ENCODE measurements at places on chromosomes 6 and 20. TPM values are rescaled to one million over a fixed set of nuclear protein-coding genes. Genes with fewer than 3 reads are reported as not detected.

TBX18 gene
- 8.2 TPM for total RNA-seq

NOX3 gene
- total RNA-seq = not detected

PNLDC1 gene
- total RNA-seq = not detected

ZNF133 gene
- 11.7 TPM for total RNA-seq

MKKS gene
- total RNA-seq = 7.1 TPM

HLA-G gene
- not detected for total RNA-seq

ULBP3 gene
- 27.3 TPM for total RNA-seq

ME1 gene
- total RNA-seq = 19.9 TPM

IL22RA2 gene
- total RNA-seq = not detected

CDH26 gene
- total RNA-seq = 0.29 TPM

VSTM2L gene
- total RNA-seq = 6.9 TPM

SALL4 gene
- total RNA-seq = 0.86 TPM

CTAGE9 gene
- not detected for total RNA-seq

GRM4 gene
- total RNA-seq = 0.06 TPM

DNA sequence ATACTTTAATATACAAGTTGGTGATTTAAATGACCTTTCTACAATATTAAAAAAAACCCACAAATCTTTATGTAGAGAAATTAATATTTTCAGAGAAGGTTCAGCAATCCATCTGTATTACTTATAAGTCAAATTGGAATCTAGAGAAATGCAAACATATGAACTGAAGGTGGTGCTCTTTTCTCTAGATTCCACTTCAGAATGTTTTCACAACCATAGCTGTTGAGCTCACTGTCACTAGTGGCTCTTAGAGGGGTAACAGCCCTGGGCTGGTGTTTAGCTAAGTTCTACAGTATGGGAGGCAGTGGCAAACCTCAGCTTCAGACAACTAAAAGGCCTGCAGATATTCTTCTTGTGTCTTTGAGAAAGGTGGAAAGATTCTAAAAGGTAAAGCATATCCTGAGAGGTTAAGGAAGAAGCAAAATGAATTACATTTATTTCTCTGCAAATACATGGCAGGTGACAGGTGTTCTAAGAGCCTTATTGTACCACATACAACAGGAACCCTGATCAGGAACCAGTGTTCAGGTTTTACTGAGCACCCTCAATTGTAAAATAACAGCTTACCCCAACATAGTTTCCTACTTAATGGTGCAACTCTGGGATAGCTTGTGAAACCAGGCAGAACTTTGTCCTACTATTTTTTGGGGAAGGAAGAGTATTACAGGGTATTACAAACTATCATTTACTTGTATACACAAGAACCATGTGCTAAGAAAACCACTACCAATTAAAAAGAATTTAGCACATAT is 56.6 kb upstream of the SAMHD1 start:
- DNase-seq = no peak

DNA sequence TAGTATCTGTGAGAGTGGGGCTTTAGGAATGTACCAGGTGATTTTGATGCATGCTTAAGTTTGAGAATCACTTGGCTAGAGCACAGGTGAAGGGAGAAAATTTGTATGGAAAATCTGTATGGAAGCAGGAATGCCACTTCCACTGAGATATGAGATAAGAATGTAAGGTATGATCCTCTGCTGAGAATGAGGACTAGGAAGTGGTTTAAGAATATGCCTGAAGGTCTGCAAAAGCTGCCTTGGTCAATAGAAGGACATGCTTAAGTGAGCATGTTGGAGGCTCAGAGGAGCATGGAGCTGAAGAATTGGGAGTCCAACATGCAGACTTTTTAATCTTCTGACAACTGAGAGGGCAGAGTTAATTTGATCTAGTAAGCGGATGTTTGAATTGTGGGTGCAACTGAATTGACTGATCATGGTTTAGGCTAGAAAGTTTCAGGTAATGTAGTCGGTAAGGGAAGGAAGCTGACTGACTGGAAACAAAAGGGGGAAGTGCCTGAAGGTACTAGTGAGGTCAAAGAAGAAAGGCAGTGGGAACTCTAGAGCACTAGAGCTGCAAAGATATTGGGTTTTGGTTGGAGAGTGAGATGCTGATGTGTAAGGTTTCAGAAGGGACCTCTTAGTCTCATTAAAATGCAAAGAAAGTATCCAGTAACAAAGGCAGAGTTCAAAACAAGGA is 28.6 kb upstream of the NOTCH4 start:
- DNase-seq = no peak

- DNase-seq = no peak
These were observed 332.9 kb upstream of the PRDM1 start for GRCh38 chr6:105753207-105753606.

- DNase-seq = no peak
These were observed 200.2 kb upstream of the SUPT3H start for GRCh38 chr6:45577836-45578504.

- no peak for DNase-seq
These were observed 411.7 kb downstream of the UTRN start for GRCh38 chr6:144696610-144697368.

DNA sequence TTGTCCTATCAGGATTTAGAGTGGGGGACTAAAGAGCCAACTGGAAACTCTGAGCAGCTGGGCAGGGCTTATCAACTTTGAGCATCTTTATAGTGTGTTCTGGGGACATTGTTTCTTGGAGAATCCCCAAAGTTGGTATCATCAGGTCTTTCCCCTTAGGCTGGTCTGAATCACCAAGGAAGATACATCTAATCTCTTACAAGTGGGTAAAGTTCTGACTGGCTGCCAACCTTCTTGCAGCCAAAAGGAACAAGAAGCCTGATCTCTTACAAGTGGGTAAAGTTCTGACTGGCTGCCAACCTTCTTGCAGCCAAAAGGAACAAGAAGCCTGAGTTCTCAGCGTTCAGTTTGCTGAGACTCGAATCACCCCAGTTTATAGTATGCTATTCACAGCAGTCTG is 1.6 kb upstream of the MED23 start:
- no peak for DNase-seq

DNA sequence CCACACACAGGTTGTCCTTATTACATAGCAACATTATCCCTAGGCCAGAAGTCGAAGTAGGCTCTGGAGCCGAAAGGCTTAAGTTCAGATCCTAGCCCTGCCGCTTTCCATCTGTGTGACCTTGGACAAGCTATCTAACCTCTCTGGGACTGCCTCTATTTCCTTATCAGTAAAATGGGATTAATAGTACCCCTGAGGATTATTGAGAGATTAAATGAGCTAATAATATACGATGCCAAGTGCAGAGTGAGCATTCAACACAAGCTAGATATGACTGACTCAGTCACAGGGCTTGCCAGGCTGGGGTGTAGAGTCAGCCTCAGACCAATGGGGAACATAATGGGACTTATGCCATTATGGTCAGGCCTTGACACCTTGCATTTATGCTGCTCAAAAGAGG is 8.9 kb upstream of the SPATA2 start:
- no peak for DNase-seq

GRCh38 chr6:130593200-130593599 is 227.4 kb downstream of the TMEM200A start:
- DNase-seq = no peak

GRCh38 chr6:101747716-101748115 is 354.2 kb downstream of the GRIK2 start:
- DNase-seq = no peak

DNA sequence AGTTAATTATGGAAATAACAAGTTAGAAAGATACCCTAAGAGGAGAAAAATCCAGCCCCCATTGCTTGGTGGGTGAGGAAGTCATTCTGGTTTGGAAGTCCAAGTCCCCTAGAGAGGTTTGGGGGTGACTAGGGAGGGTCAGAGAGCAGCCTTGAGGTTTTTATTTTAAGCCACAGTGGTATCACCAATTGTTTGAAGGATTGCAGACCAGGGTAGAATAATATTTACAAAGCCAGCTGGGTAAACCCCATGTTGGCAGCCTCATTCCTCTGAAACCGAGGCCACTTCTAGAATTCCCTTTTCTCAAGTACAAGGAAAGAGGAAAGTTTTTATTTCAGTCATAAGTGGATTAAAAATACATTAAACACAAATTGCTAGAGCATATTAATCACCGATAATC is 99.7 kb downstream of the TMEM170B start:
- no peak for DNase-seq

- DNase-seq = no peak
These were observed 318.9 kb downstream of the SYNE1 start for GRCh38 chr6:152318278-152318677.

DNA sequence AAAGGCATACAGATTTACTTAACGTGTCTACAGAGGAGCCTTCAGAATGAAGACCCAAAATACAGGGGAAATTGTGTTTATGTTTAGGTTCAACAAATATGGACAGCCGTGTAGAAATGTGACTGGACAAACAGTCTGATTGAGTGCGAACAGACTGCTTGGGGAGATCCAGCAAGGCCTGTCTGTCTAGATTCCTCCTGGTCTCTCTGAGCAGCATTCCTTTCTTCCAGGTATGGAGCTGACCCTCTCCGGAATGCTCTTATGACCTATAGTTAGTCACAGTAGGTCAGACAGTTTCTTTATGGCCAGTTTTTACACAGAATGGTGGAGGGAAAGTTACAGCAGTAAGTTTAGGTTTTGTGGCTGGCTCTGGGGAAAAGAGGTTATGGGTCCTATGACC is 9.0 kb downstream of the RIN2 start:
- DNase-seq = no peak

- DNase-seq = no peak
These were observed 30.4 kb downstream of the SLC2A4RG start for GRCh38 chr20:63769891-63770474.

GRCh38 chr6:13787137-13787536 is 27.2 kb downstream of the MCUR1 start:
- DNase-seq = no peak

GRCh38 chr6:167118839-167119238 is 4.1 kb upstream of the CCR6 start:
- DNase-seq = no peak

GRCh38 chr6:42136508-42137193 is 5.8 kb downstream of the C6orf132 start:
- DNase-seq = peak; percentile 85

GRCh38 chr6:83097204-83097603 is 29.7 kb downstream of the DOP1A start:
- DNase-seq = no peak

GRCh38 chr20:41393705-41394066 is 27.1 kb upstream of the EMILIN3 start:
- DNase-seq = no peak

DNA sequence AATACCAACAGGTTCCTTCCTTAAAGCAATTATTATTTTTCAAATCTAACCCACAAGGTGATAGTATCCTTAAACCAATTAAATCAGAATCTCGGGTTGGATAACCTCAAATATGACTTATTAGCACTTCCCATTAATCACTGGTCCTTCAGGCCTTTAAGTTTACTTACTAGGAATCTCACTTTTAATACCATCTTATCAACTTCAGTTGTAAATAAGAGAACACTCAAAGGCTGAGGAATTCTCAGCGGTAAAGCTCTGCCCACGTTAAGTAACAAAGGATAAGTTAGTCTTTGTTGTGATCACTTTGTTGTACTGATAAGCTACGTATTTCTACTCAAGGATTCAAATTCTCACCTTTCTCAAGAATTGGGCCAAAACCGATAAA is 82.0 kb downstream of the OR2B2 start:
- no peak for DNase-seq

GRCh38 chr20:56409521-56409920 is 2.5 kb upstream of the CASS4 start:
- no peak for DNase-seq

DNA sequence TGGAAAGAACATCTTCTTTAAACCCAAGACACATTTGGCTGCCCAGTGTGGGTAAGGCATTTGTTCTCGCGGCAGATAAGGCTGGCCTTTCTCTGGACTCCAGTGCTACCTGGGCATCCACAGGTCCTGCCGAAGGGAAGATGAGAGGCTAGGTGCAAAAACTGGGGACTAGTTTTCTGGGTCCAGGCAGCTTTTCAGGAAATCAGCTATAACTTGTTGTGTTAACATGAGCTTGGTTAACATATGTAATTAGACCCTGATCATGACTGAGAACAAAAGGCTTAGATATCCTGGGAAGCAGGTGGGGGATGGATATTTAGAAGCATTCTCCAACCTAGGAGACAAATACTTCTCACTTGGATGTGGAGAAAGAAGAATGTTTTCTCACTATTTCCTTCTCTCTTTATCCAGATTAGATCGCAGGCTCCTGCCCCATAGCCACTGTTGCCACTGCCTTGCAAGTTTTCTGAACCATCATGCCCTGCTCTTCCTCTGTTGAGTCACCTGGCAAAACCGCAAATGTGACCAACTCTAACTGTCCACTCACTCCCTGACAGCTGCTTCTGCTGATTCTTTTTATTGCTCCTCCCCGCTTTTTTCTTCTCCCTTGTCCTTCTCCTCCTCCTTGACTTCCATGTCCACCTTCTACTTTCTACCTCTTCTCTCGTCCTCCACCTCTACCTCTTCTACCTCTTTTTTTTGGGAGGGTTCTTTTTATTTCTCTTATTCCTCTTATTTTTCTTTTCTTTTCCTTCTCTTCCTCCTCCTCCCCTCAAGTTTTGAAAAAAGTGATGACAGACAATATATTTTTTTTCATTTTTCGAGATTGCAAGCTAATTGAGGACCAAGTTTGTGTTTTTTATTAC is 258.1 kb downstream of the UTRN start:
- DNase-seq = peak; percentile 86

DNA sequence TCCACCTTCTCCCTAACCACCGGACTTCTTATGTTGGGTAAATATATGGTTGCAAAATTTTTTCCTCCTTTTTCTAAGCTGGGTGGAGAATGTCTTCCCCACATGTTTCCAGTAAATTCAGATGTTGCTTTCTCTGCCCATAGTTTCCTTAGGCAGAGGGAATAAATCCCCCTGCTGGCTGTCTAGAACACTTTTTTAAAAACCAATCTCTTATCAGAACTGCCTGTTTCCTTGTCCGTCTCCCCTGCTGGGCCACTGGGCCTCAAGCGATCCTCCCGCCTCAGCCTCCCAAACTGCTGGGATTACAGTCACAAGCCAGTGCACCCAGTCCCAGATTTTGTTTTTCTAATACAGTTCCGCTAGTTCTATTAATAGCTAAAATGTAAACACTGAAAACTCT is 9.9 kb upstream of the WFDC2 start:
- DNase-seq = no peak

GRCh38 chr20:57323034-57323433 is 6.6 kb upstream of the SPO11 start:
- DNase-seq = peak; percentile 92

DNA sequence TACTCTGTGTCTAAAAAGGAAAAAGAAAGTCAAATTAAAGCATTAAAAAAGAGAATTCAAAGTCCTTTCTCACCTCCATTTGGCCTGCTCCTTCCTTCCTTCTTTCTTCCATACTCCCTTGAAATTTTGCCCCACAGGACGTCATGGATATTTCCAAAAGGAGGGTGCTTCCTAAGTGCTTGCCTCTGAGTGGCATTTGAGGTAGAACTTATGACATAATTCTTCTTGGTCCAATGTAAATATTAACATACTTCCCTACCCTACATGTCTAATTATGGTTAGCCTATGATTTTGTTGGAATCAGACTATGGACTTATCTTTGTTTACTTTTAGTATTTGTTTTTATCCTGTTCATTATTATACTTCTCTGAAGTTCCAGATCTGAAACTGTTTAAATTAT is 132.3 kb downstream of the PFDN4 start:
- no peak for DNase-seq

GRCh38 chr20:10385850-10386544 is 48.0 kb downstream of the MKKS start:
- DNase-seq = no peak

- DNase-seq = no peak
These were observed 2.8 kb upstream of the OOEP start for GRCh38 chr6:73372516-73372915.
